ENCODE measurements at places on chromosomes 11 and 22.

DNA sequence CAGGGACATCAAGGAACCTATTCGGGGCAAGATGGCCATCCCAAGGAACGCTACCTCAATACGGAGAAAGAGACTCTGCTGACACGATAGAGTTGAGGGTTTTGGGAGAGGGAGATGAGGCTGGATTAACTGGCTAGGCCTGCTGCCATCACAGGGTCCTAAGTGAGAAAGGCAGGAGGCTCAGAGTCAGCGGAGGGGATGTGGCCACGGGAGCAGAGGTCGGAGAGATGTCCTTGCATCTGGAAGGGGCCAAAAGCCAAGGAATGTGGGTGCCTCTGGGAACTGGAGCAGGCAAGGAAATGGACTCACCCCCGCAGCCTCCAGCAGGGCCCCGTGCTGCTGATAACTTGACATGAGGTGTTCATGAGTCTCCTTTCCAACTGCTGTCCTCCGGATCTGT is 31.0 kb upstream of the RFPL3 start:
- DNase-seq = no peak

GRCh38 chr11:12291766-12292165 is 85.6 kb upstream of the PARVA start:
- DNase-seq = no peak

DNA sequence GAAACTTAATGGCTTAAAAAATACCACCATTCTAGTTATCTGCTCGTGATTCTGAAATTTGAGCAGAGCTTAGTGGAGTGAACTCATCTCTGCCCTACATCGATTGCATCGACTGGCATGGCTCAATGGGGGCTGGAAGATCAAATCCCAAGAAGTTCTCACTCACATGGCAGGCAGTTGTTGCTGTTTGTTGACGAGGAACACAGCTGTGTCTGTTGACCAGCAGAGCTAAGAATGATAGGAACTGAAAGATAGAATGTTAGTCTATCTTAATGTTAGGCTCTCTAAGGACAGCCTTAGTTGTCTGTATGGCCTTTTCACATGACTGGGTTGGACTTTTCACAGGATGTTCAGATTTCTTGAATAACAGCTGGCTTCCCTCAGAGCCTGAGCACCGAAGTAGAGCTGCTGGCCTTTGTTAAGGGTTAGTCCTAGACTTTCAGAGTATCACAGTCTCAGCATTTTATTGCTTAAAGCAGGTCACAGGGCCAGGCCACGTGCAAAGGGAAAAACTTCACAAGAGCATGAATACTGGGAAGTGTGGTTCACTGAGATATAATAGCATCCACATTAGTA is 31.6 kb upstream of the IZUMO1R start:
- no peak for DNase-seq

DNA sequence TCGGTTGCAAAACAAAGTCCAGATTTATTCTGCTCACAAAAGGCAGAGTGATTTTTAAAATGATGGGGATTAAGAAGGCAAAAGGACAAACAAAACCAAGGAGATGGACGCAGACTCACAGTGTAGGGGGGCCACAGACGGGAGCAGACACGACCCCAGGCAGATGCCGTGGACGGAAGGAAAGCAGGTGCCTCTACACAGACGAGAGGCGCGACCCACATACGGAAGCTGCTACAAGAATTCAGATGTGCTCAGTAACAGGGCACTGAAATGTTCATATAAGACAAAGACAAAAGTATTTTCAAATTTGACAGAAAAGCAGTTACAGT is 148.9 kb downstream of the BRD1 start:
- no peak for DNase-seq

- DNase-seq = no peak
These were observed 115.4 kb downstream of the KIAA1671 start for GRCh38 chr22:25067851-25068421.

GRCh38 chr11:31110830-31111229 is 258.7 kb downstream of the DCDC1 start:
- no peak for DNase-seq

DNA sequence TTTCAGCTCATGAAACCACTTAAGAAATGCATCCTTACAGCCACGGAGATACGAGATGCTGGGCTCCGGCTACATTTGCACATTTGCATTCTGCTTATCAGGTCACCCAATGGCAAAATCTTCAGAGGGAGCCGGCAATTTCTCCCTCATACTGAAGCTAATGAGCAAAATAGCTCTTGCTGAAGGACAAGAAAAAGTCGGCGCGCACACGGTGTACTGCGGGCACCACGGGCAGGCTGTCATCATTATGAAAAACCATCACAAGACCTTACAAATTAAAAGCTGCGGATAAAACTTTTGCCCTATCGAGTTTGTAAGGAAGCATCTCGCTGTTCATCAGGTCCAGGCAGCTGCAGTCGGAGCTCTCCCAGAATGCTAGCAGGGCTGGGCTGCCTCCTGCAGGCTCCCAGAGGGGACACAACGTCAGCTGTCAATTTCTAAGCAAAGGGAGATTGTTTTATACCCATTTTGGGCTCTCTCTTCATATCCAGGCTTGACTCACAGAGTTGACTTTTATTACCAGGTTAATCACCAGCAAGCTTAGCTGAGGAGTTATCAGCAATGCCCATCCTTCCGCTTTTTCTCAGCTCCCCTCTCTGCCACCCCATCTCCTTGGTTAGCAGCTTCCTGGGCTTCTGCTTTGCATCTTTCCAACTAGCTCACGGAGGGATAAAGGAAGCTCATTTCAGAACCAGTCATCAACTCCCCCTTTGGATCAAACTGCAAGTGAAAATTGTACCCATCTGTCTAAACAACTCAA is 375.1 kb downstream of the OPCML start:
- no peak for DNase-seq

- no peak for DNase-seq
These were observed 89.0 kb upstream of the GRIA4 start for GRCh38 chr11:105520706-105521345.

DNA sequence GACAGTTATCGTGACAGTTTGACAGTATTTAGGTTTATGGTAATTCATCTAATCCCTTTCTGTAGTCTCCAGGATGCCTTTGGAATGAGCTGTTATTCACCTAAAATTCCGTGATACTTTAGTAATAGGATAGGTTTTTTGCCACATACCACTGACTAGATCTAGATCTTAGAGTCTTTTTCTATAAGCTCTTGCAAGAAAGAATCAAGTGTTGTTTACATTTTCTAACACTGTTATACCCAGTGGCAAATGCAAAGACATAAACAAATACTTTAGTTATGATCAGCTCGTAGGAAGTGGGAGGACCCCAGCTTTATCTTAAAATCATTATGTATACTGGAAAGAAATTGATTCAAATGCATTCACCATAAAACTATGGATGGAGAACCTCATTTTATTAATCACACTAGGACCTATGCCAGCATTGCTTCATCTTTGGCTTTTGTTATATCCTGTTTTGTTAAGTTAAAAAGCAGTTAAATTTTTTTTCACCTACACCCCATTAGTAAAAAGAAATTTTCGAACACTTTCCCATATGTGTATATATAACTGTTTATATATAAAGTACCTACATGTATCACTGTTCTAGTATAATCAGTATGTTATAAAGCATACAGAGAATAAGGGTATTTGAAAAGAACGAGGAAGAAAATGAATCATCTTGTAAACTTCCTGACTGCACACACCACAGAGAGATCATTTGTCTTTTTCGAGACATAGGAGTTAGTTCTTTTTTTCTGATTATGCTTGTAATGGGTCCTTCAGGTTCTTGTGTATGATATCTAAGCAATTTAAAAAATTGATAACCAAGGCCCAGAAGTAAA is 60.9 kb downstream of the PDHX start:
- no peak for DNase-seq

DNA sequence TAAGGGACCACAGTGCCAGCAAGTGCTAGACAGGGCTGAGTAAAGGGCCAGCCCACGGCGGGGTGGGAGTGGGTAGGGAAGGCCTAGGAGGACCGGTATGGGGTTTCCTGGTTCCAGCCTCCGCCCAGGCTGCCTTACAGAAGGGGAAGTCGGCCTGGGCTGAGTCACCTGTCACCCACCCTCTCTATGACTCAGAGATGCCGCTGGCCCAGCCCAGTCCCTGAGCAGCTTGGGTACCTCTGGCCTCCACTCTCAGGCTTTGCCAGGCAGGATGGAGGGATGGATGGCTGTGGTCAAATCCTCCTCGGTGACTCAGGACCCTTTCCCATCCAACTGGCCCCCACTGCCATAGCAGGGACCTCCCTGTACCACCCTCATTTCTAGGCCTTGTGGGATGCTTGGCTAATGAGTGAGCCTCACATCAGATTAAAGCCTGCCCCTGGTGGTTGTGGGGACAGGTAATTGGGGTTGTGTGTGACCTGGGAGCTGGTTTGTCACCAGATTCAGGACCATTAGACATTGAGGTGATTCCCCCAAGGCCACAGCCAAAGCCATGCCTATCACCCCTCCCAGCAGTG is 13.9 kb downstream of the SLC35E4 start:
- no peak for DNase-seq

DNA sequence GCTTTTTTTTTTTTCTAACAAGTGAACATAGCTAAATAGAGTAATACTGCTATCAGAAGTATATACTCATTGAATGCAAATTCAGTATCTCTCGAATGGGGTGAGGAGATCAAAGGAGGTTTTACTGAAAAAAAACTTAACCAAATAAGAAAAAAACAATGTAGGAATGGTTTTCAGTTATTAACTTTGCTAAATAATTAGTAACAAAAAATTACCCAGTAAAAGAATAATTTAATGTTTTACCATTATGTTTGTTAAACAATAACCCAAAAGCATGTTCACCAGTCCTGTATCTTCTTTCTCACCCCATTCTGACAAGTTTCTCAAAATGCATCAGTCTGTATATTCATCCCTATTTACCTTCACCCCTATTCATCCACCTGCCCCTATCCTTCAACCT is 22.6 kb upstream of the CTSC start:
- no peak for DNase-seq

- no peak for DNase-seq
These were observed 42.7 kb downstream of the PPP6R3 start for GRCh38 chr11:68503251-68503687.

DNA sequence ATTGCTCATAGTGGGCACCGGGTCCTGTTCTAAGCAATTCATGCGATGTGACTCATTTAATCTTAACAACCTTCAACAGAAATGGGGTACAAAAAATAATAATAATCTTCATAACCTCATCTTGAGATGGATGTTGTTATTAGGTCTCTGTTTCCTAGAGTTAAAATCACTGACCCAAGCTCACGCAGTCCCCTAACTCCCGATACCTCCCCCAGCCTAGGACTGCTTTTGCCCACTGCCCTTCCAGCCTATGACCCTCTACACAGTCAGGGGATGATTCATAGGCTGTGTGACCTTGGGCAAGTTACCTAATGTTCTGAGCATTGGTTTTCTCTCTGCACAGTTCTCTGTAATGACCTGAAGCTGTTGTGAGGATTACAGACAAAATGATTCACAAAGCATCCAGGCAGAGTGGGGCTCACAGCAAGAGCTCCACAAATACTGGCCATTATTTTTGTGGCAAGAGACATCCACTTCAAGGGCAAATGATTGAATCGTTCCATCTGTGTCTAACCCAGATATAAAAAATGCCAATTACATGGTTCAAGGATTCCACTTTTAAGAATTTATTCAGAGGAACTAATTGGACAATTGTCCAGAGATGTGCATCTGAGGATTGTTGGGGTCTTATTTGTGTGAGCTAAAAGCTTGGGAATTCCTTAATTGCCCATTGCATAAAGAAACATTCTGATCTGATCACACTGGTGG is 20.0 kb downstream of the MTFP1 start:
- DNase-seq = no peak

DNA sequence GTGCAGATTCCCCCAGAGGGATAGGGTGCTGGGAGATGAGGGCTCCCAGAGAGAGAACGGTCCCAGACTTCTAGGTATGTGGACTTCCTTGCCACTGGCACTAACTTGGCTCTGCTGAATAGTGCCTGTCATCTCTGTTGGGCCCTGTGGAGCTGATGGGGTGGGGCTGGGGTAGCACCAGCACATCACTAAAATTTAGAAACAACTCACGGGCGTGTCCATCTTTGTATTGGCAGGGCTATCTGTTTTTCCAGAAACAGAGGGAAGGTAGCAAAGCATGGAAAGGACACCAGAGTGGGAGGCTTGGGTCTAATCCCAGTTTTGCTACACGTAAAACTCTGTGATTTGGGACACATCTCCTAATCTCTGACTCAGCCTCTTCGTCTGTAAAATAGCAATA is 25.8 kb downstream of the SWAP70 start:
- no peak for DNase-seq

GRCh38 chr11:67366961-67367760 is 6.2 kb downstream of the CLCF1 start:
- DNase-seq = no peak

DNA sequence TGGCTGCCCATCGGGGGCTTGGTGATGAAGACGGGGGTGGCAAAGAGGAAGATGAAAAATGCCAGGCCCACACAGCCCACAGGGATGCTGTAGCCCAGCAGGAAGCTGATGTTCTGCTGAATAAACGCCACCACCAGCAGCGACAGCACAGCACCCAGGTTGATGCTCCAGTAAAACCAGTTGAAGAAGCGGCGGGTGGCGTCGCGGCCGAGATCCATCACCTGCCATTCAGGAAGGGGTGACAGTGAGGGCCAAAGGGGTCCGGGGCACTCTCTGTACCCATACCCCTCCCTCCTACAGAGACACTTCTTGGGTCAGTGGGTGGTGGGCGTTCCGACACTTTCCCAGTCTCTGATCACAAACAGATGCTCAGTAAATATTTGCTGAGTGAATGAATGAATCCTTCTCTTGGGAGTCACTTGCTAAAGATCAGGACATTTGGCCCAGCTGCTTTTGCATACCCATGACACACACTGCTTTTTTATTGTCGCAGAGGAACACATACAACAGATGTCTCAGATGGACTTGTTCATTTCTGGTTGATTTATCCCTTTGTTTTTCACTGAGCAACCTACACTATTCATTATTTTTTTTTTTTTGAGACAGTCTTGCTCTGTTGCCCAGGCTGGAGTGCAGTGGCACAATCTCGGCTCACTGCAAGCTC is 5.2 kb downstream of the SLC15A3 start:
- DNase-seq = no peak

DNA sequence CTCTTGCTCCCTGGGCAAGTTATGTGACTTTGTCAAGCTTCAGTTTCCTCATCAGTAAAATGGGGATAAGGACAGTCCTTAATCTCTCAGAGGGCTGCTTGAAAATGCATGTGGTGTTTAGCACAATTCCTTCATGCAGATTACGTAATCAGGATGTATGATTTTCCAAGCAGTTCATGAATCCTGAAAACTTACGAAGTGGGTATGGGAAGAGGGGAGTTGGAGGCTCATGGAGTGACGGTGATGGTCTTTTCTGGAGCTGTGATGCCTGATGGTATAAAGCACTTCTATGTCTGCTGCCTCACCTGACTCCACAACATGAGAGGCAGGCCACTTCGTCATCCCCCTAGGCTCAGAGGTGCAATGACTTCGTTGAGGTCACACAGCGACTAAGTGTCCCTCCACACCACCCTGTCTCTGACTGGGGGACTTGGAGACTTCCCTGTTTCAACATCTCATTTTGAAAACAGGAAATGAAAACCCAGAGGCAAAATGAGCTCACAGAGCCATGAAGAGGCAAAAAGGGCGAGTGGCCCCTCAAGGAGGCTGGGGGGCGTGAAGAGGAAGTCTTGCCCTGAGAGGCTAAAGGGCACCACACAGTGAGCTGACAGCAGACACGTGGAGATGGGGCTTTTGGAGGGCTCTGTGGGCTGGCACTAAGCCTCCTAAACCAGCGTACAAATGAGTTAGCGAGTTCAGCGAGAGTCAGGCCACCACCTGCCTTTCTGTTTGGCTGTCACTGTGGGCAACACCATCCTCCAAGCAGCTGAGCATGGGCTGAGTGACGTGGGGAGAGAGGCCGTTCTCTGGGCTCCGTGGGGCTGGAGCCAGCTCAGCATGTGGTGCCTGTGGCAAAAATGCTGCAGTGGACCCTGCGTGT is 10.1 kb downstream of the MCM5 start:
- DNase-seq = no peak

- peak; percentile 77 for DNase-seq
These were observed 98.0 kb upstream of the ASPHD2 start for GRCh38 chr22:26330971-26331625.
